CD4-positive, alpha-beta T cell (primary cell): ENCODE measurements at places on chromosomes 1 and 21.

DNA sequence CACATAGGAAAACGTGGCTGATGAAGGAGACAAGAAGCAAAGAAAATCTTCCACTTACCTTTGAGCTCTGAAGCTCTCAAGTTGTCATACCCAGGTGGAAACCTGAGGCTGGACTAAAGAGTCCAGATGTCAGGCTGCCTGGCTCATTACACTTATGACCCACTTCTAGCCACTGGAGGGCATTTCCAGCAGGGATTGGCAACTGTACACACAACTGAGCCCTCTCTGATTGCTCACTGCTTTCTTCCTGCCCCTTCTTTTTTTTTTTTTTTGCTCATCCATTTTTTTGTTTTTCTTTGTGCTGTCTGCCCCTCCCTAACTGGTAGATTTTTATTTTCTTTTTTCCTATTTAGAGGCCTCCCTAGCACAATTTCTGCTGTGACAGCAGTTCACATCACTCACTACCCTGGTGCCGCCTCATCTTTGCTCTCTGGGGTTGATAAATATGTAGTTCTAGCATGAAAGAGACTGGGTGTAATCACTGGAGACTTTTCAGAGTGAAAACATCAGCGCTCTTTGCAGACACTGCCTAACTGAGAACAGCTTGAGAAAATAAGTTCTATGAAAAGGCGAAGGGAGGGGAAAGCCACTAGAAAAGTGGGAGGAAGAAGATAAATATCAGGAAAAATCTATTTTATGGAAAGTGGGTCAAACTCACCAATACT lies 334.5 kb downstream of the NUF2 start:
- DNase-seq: no peak

- no peak for DNase-seq
Observed at GRCh38 chr1:184506481-184506880, 119.7 kb downstream of the C1orf21 start.

DNA sequence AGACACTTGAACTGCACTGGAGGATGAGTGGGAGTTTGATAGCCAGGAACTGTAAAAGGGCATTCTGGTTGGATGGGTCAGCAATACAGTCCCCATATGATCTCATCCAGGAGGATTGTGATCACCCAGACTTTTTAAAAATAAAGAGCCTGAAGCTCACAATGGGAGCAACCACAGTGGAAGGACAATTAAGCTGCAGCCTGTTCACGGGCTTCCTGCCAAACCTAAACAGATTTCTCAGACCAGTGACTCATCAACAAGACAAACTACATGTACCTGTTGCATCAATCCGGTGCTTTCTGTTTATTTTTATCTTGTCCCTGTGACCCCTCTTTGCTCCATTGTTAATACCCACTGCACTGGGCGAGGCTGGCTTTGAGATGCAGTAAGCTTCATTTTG lies 52.3 kb downstream of the PAPPA2 start:
- DNase-seq: no peak

GRCh38 chr1:224205438-224205840 lies 22.4 kb downstream of the DEGS1 start:
- peak; percentile 22 for DNase-seq

DNA sequence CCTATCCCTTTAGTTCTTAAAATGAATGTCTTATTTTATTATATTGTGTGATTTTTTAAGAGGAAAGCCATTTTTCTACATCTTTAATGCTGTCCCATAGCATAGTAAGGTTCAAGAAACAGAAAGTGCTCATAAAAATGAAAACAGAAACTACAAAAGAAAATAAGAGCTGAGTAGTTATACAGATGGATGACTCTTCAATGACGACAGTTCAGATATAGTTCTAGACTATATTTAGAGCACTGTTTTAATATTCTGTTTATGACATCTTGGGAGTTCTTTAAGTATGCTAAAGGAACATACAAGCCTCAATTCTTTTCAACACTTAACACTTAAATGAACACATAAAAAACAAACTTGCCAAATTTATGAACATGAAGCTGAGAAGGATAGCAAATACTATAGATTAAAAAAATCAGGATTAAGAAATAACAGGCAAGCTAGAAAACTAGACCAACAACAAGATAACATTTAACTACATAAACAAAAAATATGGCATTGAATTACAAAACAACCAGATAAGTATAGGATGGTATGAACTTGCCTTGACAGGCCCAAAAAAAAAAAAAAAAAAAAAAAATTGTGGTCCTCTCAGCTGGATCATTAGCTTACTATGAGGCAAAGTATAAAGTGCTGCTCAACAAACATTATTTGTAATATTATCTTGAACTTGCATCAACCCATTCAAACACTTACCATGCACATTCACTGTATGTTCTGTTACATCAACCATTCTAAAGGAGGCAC lies 87.9 kb downstream of the ZZZ3 start:
- no peak for DNase-seq

DNA sequence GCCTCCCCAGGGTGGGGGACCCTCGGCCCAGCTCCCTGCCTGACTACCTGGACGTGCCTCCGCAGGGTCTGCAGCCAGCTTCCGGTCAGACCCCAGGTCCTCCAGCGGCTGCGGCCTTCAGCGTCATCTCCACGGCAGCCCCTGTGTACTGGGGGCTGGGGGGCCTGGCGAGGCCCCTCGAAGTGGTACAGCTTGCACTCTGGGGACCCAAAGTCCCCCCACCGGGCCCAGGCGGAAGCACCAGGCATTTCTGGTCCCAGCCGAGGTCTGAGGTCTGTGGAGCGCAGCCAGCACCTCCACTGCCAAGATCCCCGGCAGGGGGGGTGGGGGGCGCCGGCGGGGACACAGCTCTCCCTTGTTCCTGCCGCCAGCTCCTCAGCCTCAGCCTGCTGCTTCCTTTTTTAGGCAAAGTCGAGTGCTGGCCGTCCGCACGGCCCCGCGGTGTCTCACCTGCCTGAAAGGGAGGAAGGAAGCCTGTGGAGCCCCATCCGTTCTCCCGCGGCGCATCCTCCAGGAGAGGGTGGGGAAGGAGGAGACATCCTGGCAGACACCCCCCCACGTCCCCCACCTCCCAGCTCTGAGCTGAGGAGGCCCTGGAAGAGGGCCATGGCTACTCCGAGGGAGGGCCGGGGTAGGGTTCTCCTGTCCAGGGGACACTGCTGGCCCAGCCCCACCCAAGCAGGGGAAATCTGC lies 1.2 kb upstream of the VWA1 start:
- no peak for DNase-seq

- DNase-seq: no peak
Observed at GRCh38 chr1:81463936-81464837, 336.5 kb upstream of the ADGRL2 start.

DNA sequence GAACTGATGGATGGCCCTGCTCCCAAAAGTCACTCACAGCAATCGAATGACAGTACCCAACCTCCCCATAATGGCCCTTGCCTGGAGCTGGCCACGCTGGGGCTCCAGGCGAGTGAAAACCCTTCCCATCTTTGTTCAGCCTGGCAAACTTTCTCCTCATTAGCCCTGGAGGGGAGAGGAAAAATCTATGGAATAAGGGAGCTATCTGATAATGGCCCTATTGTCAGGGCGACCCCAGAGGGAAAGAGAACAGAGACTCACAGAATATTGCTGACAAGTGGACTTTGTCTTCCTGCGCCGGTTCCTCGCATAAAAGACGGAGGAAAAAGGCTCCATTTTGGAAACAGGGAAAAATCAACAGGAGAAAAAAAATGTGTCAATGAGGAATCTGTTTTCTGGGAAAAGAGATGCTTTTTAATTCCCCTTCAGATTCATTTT lies 13.0 kb upstream of the ARHGEF16 start:
- DNase-seq: no peak
